ENCODE measurements at places on chromosomes 7 and 10. TPM values are rescaled to one million over a fixed set of nuclear protein-coding genes. Genes with fewer than 3 reads are reported as not detected.

Gene PTPN20
- 2.5 TPM for total RNA-seq

Gene CFAP46
- 1.7 TPM for total RNA-seq

Gene HKDC1
- total RNA-seq, result 0.10 TPM

Gene DUS4L
- 14.8 TPM for total RNA-seq

GRCh38 chr10:76422769-76423168, 991.3 kb downstream of the LRMDA start:
- DNase-seq, result no peak

DNA sequence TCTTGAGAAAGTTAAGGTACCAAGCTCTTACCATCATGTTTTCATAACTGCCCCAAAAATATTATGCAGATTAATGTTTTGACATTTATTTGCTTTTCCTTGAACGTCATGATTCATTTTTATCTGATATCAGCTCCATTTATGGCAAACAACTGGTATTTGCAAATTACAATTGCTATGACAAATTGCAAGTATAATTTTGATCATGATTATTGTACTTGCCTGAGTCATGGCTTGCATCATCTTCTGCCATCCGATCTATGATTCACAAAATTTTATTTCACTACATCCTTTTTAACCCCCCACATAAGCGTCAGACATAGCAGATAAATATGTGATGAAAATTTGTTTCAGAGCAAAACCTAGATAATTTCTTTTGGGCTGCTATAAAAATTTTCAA, 155.0 kb downstream of the STK31 start:
- DNase-seq, result no peak

DNA sequence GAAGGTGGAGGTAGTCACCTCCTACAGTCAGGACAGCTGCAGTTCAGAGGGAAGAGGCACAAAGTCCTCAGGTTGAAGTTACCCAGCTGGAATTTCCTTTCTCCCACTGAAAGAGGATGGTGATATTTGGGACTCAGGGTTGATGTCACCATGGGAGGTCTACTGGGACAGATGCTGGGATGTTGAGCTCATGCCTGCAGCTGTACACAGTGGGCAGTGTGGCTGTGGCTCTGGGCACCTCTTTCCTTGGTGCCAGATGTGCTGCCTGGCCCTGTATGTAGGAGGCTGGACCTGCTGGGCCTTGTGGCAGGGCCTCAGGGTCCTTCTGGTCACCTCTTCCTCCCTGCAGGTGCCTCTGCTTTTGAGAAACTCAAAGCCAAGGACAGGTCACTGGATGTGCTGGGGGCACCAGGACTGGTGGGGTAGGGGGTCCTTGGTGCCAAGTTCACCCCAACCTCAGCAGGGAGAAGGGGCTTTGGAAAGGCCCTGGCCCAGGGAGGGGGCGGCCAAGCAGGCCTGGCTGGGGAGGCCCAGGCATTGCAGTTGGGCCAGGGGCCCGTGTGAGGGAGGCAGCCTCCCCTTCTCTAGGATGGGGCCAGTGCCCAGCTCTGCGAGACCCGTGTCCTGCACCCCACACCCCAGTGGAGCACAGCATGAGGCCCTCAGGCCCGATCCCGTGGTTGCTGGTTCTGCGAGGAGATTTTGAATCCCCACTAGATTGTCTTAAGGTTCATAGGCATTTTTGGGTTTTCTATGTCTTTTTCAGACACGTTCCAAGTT, 103.1 kb downstream of the BMS1 start:
- no peak for DNase-seq

DNA sequence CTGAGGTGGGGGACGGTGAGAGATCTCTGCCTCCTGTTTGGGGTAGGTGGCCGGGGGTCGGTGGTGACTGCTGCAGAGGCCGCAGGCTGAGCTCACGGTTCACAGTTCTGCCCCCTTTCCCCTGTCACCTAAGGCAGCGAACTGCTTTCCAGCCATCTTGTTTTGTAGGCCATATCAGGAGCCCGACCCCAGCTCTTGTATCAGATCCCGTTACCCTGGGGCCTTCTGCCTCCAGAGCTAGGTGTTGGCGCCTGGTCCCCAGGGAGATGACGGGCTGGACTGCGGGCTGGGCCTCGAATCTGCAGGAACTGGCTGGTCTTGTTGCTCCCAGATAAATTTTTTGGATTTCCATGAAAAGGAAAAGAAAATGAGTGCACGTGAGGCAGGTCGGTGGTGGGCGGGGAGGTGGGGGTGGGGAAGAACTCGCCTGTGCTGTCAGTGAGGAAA, 183.0 kb downstream of the DNAJB6 start:
- no peak for DNase-seq

GRCh38 chr7:2965301-2965700, 78.4 kb downstream of the CARD11 start:
- DNase-seq, result no peak

DNA sequence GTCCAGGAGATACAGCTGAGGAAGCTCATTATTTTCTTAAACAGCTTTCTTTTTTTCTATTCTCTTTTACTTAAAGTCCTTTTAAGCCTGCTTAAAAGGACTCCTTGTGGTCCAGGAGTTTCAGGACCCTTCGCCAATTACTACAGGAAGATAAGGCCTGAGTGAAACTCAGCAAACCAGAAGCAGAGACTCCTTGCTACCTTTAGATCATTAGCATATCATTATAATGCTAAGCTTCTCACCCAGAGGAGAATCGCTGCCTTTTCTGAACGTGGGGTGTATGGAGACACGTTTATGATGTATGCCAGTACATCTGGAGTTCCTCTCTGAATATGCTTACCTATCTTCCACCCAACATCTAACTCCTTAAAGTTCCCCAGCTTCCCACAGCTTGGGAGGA, 47.5 kb downstream of the ANKMY2 start:
- no peak for DNase-seq

- no peak for DNase-seq
Measured at GRCh38 chr7:111836592-111836991, 274.3 kb upstream of the IMMP2L start.

DNA sequence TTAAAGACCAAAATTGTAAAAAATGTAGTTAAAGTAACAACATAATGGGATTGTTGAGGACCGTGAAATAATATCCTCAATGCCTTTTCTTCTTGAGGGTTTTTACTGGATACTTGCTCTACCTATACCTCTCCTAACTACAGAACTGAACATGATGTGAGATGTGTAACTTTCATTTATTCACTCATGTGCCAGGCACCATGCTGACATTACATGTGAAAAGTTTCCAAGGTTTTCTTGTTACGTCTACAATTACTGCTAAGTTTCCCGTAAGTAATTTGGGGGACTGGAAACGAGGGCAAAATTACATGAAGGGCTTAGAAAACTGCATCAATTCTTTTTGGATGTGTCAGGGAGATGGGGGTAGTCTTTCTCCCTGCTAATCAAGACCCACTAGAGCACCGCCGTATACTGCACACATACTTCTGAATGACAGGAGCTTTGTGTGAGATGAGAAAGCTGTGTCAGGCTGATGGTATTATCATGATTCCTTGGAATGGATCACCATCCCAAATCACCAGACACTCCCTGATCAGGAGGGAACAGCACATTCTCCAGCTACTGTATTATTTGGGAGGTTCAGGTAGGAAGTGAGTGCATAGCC, 41.8 kb downstream of the PTPRZ1 start:
- no peak for DNase-seq
